ENCODE measurements at places on chromosomes 11 and 22. TPM values are rescaled to one million over a fixed set of nuclear protein-coding genes. Genes with fewer than 3 reads are reported as not detected.

The INPP5J gene
- 6.4 TPM for total RNA-seq

The MDK gene
- 309 TPM for total RNA-seq

The FXYD2 gene
- 1.1 TPM for total RNA-seq

The SESN3 gene
- 29.8 TPM for total RNA-seq

The PVALB gene
- total RNA-seq = 1.7 TPM

The P2RX3 gene
- 0.29 TPM for total RNA-seq

The NAALADL1 gene
- 8.1 TPM for total RNA-seq

The ROM1 gene
- 2.2 TPM for total RNA-seq

The CHEK2 gene
- total RNA-seq = 74.9 TPM

The TSSK2 gene
- not detected for total RNA-seq

The VWCE gene
- total RNA-seq = 12.3 TPM

DNA sequence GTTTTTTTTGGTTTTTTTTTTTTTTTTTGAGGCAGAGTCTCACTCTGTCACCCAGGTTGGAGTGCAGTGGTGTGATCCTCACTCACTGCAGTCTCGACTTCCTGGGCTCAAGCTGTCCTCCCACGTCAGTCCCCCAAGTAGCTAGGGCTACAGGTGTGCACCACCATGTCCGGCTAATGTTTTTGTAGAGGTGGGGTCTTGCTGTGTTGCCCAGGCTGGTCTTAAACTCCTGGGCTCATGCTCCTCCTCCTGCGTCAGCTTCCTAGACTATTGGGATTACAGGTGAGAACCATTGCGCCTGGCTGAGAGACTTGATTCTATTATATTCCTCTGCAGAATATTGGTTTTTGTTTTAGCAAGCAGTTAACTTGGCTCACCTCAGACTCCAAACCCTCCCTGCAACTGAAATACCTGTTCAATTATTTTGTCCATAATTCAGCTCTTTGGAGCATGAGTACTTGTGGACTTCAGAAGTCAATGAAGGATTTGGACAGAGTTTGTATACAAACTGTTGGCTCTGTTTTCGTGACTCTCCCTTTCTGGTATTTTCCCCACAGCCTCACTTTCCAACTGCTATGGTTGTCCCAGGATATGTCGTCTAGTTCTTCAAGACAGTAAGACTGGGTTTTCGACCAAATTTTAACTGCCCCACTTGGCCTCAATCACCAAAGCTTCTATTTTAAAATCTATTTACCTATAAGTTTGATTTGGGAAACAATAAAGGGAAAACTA, 69.1 kb upstream of the ADORA2A start:
- 0 out of 2 replicates have a peak, but pooled peaks cover 2% of the 10 kb centered on the region for H3K36me3 ChIP-seq
- no peaks in the 10 kb centered on the region for H3K4me1 ChIP-seq
- no peaks in the 10 kb centered on the region for H3K27me3 ChIP-seq

- no peaks in the 10 kb centered on the region for H3K4me1 ChIP-seq
- H3K27ac ChIP-seq = no peak overlapping the region
- no peak overlapping the region for H3K4me3 ChIP-seq
- DNase-seq = no peak
Measured at GRCh38 chr11:19403196-19403895, 162.6 kb upstream of the E2F8 start.

GRCh38 chr22:29128891-29129807, 56.3 kb downstream of the KREMEN1 start:
- H3K27ac ChIP-seq = no peak overlapping the region
- no peak overlapping the region for H3K4me3 ChIP-seq
- no peaks in the 10 kb centered on the region for H3K4me1 ChIP-seq

GRCh38 chr11:8082391-8083087, 1.5 kb downstream of the TUB start:
- H3K4me3 ChIP-seq = no peak overlapping the region
- peaks cover 36% of the 10 kb centered on the region for H3K4me1 ChIP-seq
- no peak for DNase-seq
- peaks cover 12% of the 10 kb centered on the region for H3K27me3 ChIP-seq

DNA sequence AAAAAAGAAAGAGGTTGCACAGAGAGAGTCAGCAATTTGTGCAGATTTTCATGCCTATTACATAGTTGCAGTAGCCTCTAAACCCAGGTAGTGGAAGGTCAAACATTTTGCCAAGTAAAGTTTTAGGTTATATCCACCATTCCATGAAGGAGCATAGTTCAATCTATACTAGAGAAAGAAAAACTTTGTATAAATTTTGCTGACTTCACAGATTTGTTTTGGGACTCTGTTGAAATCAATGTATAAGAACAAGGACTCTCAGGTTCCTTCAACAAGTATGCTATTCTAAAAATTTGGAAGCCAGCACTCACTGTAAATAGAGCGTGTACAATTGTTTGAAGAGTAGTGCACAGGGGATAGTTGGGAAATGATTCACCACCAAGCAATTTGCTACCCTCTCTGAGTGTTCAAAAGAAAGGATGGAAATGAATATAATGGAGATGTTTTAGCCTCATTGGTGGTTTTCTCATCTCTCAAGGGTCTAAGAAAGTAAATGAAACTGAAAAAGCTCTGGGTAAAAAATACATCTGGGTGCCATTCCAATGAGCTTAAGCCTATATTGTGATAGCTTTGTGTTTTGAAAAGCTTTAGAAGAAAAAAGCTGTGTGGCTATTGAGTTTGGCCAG, 508.4 kb upstream of the LUZP2 start:
- no peak for DNase-seq
- H3K36me3 ChIP-seq = no peaks in the 10 kb centered on the region
- no peak overlapping the region for H3K4me3 ChIP-seq

DNA sequence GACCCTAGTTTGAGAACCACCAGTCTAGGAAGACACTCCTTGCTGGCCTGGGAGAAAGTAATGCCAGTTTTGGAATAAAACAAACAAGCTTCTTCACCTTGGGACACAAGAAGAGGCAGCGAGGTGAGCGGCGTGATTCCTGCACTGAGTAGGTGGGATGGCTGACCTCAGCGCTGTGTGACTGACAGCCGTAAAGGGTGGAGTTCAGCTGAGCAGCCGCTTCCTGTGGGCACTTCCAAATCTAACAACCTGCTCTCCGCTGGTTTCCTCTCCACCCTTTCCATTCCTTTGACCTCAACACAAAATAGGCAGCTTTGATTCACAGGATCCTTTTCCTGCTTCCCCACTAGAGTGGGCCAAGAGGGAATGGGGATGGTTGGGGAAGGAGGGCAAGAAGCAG, 45.8 kb downstream of the PC start:
- H3K27me3 ChIP-seq = no peaks in the 10 kb centered on the region
- H3K27ac ChIP-seq = no peak overlapping the region
- H3K4me3 ChIP-seq = no peak overlapping the region
- H3K36me3 ChIP-seq = no peaks in the 10 kb centered on the region
- no peak for DNase-seq

- no peaks in the 10 kb centered on the region for H3K4me1 ChIP-seq
- H3K27ac ChIP-seq = no peak overlapping the region
- DNase-seq = no peak
- H3K4me3 ChIP-seq = no peak overlapping the region
- no peaks in the 10 kb centered on the region for H3K27me3 ChIP-seq
Measured at GRCh38 chr11:132427611-132428010, 1057.2 kb downstream of the NTM start.

GRCh38 chr11:9103542-9104276, 12.3 kb upstream of the SCUBE2 start:
- DNase-seq = no peak
- H3K27me3 ChIP-seq = no peaks in the 10 kb centered on the region
- H3K36me3 ChIP-seq = no peaks in the 10 kb centered on the region

DNA sequence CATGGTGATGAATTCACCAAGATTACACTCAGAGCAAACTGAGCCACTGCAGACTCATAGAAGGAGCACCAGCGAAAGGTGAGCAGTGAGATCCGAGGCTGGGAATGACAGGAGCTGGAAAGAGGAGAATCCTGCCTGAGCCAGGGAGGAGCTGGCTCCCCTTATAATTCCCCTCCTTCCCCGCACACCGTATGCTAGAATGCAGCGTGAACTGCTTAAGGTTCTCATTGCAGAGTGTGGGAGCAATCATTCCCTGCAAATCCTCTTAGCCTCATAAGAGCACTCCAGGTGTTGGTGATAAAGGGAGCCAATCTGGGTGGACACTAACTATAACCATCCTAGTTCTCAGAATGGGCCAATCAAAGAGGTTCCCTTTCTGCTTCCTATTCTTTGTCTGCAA, 127.6 kb upstream of the TEAD1 start:
- H3K27ac ChIP-seq = no peak overlapping the region
- no peaks in the 10 kb centered on the region for H3K4me1 ChIP-seq
- no peaks in the 10 kb centered on the region for H3K27me3 ChIP-seq
- H3K36me3 ChIP-seq = no peaks in the 10 kb centered on the region

- H3K36me3 ChIP-seq = no peaks in the 10 kb centered on the region
- no peaks in the 10 kb centered on the region for H3K27me3 ChIP-seq
- H3K27ac ChIP-seq = no peak overlapping the region
- H3K4me3 ChIP-seq = no peak overlapping the region
- peaks cover 25% of the 10 kb centered on the region for H3K4me1 ChIP-seq
Measured at GRCh38 chr22:17777005-17777716, 2.9 kb upstream of the BID start.

- no peaks in the 10 kb centered on the region for H3K36me3 ChIP-seq
- DNase-seq = no peak
- H3K27me3 ChIP-seq = no peaks in the 10 kb centered on the region
Measured at GRCh38 chr11:64871492-64871891, 6.9 kb downstream of the EHD1 start.

DNA sequence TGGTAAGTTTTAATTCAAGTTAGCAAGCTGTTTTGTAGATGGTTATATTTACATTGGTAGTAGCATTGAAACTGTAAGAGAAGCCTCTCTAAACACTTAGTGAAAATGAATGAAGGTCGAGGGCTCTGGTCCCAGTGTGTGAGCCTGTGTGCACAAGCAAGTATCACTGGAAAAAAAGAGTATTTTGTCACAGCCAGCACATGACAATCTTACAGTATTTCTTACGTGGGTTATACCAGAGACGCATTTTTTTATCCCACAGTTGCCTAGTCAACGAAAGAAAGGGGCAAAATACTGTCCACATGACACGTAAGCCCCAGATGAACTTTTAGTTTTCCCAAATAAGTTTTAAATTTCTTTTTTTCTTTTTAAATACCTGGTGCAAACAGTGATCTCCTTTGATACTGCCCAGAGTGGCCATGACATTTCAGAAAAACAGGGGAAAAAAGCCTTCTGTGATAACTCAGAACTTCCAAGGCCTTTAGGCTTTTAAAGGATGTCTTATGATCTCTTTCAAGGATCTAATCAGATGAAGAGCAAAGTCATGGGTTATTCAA, 23.5 kb downstream of the RAB38 start:
- no peak overlapping the region for H3K4me3 ChIP-seq
- no peak for DNase-seq
- H3K4me1 ChIP-seq = no peaks in the 10 kb centered on the region
- no peak overlapping the region for H3K27ac ChIP-seq

DNA sequence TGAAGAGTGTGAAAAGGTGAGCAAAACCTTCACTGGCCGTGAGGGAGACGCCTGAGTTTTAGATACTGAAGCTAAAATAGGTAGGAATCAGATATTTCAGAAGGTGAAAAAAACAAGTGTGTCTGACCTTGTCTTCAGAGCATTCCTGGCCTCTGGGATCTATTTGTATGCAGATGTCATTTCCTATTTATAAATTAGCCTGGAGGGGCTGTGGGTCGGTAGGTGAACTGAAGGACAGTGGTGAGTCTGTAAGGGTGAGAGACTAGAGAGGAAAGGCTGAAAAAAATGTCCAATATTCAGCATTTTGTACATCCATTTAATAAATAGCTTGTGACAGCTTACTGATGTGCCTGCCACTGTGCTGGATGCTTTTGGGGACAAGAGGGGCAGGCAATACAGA, 302.1 kb downstream of the DDX10 start:
- no peaks in the 10 kb centered on the region for H3K36me3 ChIP-seq
- DNase-seq = no peak
- peaks cover 2% of the 10 kb centered on the region for H3K4me1 ChIP-seq

DNA sequence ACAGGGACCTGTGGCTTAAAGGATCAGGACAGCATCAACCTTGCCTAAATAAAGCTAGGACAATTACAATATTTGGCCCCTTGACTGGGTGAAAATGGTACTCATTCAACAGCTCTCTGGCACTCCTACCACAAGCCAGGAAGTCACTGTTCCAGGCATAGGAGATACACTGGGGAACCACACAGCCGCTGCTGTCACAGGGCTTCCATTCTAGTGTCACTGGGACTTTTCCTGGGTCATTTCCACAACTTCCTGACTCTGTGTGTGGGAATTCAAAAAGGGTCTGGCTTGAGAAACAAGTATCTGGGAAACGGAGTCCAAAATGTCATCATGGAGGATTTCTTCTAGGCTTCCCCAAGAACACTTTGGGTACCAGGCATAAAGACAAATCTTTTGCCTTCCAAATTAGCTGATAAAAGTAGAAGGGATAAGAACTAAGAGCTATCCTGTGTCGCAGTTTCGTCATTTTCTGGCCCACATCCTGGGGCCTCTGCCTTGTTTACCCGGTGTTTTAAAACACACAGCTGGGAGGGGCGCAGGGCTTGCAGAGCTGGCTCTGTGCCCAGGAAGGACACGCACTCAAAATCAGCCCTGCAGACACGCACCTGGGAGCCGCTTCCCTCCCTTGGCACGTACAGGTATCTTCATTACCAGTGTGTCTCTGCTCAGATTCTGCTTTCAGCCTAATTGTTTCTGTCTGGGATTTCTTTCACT, 38.0 kb downstream of the TMEM45B start:
- no peaks in the 10 kb centered on the region for H3K27me3 ChIP-seq
- no peak for DNase-seq
- no peak overlapping the region for H3K27ac ChIP-seq
- H3K4me1 ChIP-seq = no peaks in the 10 kb centered on the region
- no peak overlapping the region for H3K4me3 ChIP-seq
- H3K36me3 ChIP-seq = no peaks in the 10 kb centered on the region

DNA sequence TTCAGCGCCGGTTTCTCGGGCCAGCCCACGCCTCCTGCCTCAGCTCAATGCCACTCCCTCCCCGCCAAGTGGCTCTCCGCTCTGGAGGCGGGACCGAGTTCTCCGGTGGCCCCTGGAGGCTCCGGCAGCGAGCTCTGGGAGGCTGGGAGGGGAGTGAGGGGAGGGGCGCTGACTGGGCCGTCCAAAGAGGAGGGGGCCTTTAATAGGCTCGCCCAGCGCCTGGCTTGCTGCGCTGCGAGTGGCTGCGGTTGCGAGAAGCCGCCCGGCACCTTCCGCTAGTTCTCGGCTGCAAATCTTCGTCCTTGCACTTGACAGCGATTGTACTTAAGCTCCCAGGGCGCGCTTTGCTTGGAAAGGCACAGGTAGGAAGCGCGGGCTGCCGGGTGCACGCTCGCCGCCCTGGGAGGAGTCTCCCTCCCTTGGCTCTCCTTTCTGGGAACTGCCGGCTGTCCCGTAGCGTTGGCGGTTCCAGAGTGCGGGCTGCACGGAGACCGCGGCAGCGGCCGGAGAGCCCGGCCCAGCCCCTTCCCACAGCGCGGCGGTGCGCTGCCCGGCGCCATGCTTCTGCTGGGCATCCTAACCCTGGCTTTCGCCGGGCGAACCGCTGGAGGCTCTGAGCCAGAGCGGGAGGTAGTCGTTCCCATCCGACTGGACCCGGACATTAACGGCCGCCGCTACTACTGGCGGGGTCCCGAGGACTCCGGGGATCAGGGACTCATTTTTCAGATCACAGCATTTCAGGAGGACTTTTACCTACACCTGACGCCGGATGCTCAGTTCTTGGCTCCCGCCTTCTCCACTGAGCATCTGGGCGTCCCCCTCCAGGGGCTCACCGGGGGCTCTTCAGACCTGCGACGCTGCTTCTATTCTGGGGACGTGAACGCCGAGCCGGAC, at the start of gene ADAMTS15:
TSS of gene ADAMTS15 (plus strand) at position 230 of the 894 bp plus-strand sequence. CDS start at position 559, 329 bp downstream.
- peaks cover 9% of the 10 kb centered on the region for H3K27me3 ChIP-seq
- H3K36me3 ChIP-seq = no peaks in the 10 kb centered on the region
- peak within 1 kb of the TSS; percentile 57 for H3K4me3 ChIP-seq

- H3K27ac ChIP-seq = no peak overlapping the region
- H3K4me1 ChIP-seq = peaks cover 10% of the 10 kb centered on the region
- H3K36me3 ChIP-seq = no peaks in the 10 kb centered on the region
- H3K4me3 ChIP-seq = peak overlapping the region; percentile 84
- peak; percentile 63 for DNase-seq
Measured at GRCh38 chr11:3855808-3856491, 486 bp downstream of the STIM1 start.
